ENCODE measurements at places on chromosomes 2 and 18.
A peak's percentile ranks its signal among the peaks of the same experiment; 100 is the strongest.

GRCh38 chr18:48862132-48862531 lies 88.6 kb downstream of the SMAD7 start:
- peaks cover 22% of the 10 kb centered on the region for H3K36me3 ChIP-seq
- H3K27ac ChIP-seq: peak overlapping the region; percentile 60
- H3K4me3 ChIP-seq: peak overlapping the region; percentile 38
- H3K27me3 ChIP-seq: peaks cover 3% of the 10 kb centered on the region
- DNase-seq: no peak

DNA sequence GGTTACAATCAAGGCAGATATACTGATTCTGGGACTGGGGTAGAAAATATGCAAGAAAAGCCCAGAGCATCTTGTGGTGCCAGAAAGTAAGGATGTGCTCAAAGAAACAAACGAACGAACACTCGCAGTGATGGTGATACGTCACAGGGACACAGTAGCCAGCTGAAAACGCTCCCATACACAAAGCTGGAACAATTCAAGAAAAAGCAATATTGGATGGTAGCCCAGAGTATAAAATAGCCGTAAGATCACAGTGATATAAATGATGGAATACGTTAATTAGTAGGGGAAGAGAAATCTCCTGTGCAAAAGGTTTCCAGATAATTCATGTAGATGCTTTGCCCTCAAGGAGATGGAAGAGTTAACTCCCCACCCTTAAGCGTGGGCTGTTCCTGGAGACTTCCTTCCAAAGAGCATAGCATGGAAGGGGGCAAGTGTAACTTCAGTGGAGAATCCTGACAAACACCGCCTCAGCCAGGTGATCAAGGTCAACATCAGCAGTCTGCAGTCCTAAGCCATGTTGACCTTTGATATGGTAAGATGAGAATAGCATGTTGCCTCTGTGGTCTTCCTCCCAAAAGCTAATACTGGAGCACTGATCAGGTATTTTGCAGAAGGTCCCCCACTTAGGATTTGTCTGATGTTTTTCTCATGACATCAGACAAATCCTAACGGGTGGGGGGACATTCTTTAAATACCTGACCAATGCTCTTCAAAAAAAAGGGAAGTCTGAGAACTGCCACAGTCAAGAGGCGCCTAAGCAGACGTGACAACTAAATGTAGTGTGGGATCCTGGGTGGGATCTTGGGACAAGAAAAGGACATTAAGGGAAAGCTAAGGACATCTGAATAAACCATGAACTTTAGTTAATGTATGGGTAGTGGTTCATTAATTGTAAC lies 99.0 kb downstream of the NCK2 start:
- peaks cover 21% of the 10 kb centered on the region for H3K36me3 ChIP-seq
- peaks cover 2% of the 10 kb centered on the region for H3K27me3 ChIP-seq
- DNase-seq: no peak

- H3K4me3 ChIP-seq: no peak overlapping the region
- peaks cover 52% of the 10 kb centered on the region for H3K36me3 ChIP-seq
- H3K27me3 ChIP-seq: peaks cover 7% of the 10 kb centered on the region
- H3K27ac ChIP-seq: no peak overlapping the region
Measured at GRCh38 chr2:231318954-231319353, 76.6 kb upstream of the B3GNT7 start.

DNA sequence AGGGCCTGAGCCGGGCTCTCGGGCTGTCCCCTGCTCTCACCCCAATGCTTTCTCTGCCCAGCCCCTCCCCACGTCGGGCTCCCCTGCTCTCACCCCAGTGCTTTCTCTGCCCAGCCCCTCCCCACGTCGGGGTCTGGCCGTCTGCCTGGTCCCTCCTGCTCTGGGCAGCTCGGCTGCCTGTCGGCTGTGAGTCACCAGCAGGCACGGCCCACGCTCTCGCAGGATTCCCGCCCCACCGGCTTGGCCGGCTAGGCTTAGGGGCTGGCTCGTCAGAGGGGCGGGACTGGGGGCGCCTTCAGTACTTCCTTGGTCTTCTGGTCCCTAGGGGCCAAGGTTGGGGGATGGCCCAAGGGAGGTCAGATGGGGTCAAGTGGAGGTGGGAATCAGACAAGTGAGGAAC lies 3.3 kb downstream of the BOK start:
- H3K27me3 ChIP-seq: peaks cover 28% of the 10 kb centered on the region
- no peak overlapping the region for H3K27ac ChIP-seq
- DNase-seq: no peak
- peaks cover 19% of the 10 kb centered on the region for H3K4me1 ChIP-seq
- no peak overlapping the region for H3K4me3 ChIP-seq
- peaks cover 3% of the 10 kb centered on the region for H3K36me3 ChIP-seq

- no peaks in the 10 kb centered on the region for H3K36me3 ChIP-seq
- H3K27me3 ChIP-seq: peaks cover 8% of the 10 kb centered on the region
- no peak for DNase-seq
- no peak overlapping the region for H3K27ac ChIP-seq
Measured at GRCh38 chr2:26241928-26242436, 2.5 kb downstream of the HADHA start.

- H3K36me3 ChIP-seq: peaks cover 45% of the 10 kb centered on the region
- H3K4me3 ChIP-seq: no peak overlapping the region
- DNase-seq: no peak
- peaks cover 21% of the 10 kb centered on the region for H3K4me1 ChIP-seq
Measured at GRCh38 chr18:55240978-55241377, 281.7 kb upstream of the CCDC68 start.

GRCh38 chr2:18527822-18528221 lies 32.6 kb downstream of the RDH14 start:
- no peaks in the 10 kb centered on the region for H3K36me3 ChIP-seq
- no peak overlapping the region for H3K4me3 ChIP-seq
- no peak overlapping the region for H3K27ac ChIP-seq
- peaks cover 6% of the 10 kb centered on the region for H3K27me3 ChIP-seq
- peaks cover 5% of the 10 kb centered on the region for H3K4me1 ChIP-seq
- DNase-seq: no peak

DNA sequence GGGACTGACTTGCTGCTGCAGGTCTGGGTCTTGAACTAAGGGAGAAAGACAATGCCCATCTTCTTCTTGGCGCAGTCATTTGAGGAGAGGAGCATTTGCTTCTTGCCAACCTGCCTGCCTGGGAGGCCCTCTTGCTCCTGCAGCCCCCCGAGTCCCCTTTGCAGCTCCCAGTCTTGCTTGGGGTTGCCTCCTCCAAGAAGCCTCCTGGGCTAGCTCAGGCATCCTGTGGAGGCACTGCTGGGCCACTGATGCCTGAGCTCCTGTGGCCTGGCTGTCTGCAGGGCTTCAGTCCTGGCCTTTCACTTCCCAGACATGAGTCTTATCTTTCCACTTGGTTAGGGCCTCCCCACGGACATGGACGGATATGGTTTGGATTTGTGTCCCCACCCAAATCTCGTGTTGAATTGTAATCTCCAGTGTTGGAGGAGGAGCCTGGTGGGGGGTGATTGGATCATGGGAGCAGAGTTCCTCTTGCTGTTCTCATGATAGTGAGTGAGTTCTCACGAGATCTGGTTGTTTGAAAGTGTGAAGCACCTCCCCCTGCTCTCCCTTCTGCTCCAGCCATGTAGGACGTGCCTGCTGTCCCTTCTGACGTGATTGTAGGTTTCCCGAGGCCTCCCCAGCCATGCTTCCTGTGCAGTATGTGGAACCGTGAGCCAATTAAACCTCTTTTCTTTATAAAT lies 17.3 kb downstream of the HPCAL1 start:
- DNase-seq: no peak
- no peaks in the 10 kb centered on the region for H3K4me1 ChIP-seq
- H3K27me3 ChIP-seq: peaks cover 6% of the 10 kb centered on the region

GRCh38 chr18:54557958-54558357 lies 33.1 kb upstream of the DYNAP start:
- no peak overlapping the region for H3K4me3 ChIP-seq
- H3K36me3 ChIP-seq: peaks cover 6% of the 10 kb centered on the region
- peaks cover 3% of the 10 kb centered on the region for H3K27me3 ChIP-seq
- H3K27ac ChIP-seq: no peak overlapping the region

- H3K4me1 ChIP-seq: peaks cover 24% of the 10 kb centered on the region
- H3K27ac ChIP-seq: peak overlapping the region; percentile 99
- peak overlapping the region; percentile 89 for H3K4me3 ChIP-seq
- peak; percentile 56 for DNase-seq
Measured at GRCh38 chr2:218396688-218397462, 2.8 kb upstream of the CTDSP1 start.

GRCh38 chr2:15557887-15558311 lies 3.2 kb downstream of the NBAS start:
- H3K27me3 ChIP-seq: no peaks in the 10 kb centered on the region
- H3K4me3 ChIP-seq: peak overlapping the region; percentile 65
- peak overlapping the region; percentile 31 for H3K27ac ChIP-seq
- H3K36me3 ChIP-seq: peaks cover 31% of the 10 kb centered on the region
- no peak for DNase-seq

- no peak overlapping the region for H3K27ac ChIP-seq
- peaks cover 4% of the 10 kb centered on the region for H3K27me3 ChIP-seq
- DNase-seq: no peak
- H3K36me3 ChIP-seq: no peaks in the 10 kb centered on the region
- H3K4me3 ChIP-seq: no peak overlapping the region
Measured at GRCh38 chr2:143617803-143618415, 488.7 kb downstream of the ARHGAP15 start.

- peaks cover 2% of the 10 kb centered on the region for H3K27me3 ChIP-seq
- H3K4me3 ChIP-seq: no peak overlapping the region
- peaks cover 7% of the 10 kb centered on the region for H3K4me1 ChIP-seq
- peak overlapping the region; percentile 20 for H3K27ac ChIP-seq
- DNase-seq: no peak
- peaks cover 54% of the 10 kb centered on the region for H3K36me3 ChIP-seq
Measured at GRCh38 chr2:98492441-98492840, 47.8 kb downstream of the INPP4A start.

GRCh38 chr2:40123326-40123725 lies 328.6 kb downstream of the SLC8A1 start:
- no peaks in the 10 kb centered on the region for H3K27me3 ChIP-seq
- H3K27ac ChIP-seq: no peak overlapping the region
- DNase-seq: no peak
- no peak overlapping the region for H3K4me3 ChIP-seq
- H3K4me1 ChIP-seq: no peaks in the 10 kb centered on the region
- H3K36me3 ChIP-seq: no peaks in the 10 kb centered on the region

DNA sequence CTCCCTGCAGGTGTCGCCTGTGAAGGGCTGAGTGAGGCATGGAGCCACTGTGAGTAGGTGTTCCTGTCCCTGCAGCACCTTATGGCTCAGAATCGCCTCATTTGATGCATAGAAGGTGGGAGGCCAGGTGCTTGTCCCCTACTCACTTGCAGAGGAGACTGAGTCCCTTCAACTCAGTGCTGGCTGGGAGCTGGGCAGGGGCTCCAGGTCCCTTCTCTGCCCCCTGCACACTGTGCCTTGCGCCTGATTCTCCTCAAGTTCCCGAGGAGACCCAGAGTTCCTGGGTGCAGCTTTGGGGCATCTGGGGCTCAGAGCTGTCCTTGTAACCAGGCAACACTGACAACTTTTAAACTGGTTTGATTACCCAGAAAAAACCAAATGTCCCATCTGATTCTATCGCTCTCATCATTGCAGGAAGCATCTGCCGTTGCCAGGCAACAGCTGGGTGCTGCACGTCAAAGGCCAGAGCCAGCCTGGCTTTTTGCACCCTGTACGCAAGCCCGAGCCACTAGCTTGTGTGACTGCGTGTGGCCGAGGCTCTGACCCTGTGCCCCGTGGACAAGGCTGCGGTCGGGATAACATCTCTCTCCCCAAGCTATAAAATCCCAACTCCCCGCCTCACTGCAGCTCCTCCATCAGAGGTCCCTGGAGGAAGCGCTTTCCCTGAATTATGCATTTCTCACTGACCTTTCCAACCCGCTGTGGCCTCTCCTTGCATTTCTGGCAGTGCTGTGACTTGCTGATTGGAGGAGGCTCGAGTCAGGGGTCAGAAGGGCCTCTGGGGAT lies 130.8 kb upstream of the HDAC4 start:
- peaks cover 52% of the 10 kb centered on the region for H3K4me1 ChIP-seq
- peak; percentile 73 for DNase-seq
- H3K36me3 ChIP-seq: peaks cover 6% of the 10 kb centered on the region

- H3K36me3 ChIP-seq: no peaks in the 10 kb centered on the region
- H3K4me3 ChIP-seq: no peak overlapping the region
- H3K27me3 ChIP-seq: peaks cover 6% of the 10 kb centered on the region
- H3K4me1 ChIP-seq: no peaks in the 10 kb centered on the region
Measured at GRCh38 chr2:69456950-69457445, 19.8 kb upstream of the NFU1 start.

GRCh38 chr2:3646446-3646845 lies 11.6 kb upstream of the ALLC start:
- no peaks in the 10 kb centered on the region for H3K36me3 ChIP-seq
- no peak overlapping the region for H3K27ac ChIP-seq
- H3K27me3 ChIP-seq: peaks cover 19% of the 10 kb centered on the region
- DNase-seq: no peak
- no peak overlapping the region for H3K4me3 ChIP-seq

DNA sequence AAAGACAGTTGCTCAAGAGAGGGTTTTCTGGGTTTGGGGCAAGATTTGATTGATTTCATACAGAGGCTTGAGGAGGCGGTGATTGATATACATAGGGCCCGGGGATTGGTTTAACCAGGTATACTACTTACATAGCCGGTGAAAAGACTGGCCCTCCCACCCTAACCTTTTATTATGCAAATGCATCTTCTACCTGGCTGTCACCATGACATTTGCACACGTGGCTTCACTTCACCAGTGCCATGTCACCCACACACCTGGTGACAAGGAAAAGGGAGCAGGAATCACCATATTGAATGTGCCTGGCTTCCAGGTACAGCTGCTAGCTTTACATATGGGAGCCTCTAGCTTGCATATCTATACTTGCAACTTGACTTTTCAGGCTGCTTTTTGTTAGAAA lies 9.7 kb downstream of the ERMN start:
- H3K27ac ChIP-seq: no peak overlapping the region
- H3K27me3 ChIP-seq: no peaks in the 10 kb centered on the region
- H3K4me1 ChIP-seq: no peaks in the 10 kb centered on the region
- no peaks in the 10 kb centered on the region for H3K36me3 ChIP-seq

DNA sequence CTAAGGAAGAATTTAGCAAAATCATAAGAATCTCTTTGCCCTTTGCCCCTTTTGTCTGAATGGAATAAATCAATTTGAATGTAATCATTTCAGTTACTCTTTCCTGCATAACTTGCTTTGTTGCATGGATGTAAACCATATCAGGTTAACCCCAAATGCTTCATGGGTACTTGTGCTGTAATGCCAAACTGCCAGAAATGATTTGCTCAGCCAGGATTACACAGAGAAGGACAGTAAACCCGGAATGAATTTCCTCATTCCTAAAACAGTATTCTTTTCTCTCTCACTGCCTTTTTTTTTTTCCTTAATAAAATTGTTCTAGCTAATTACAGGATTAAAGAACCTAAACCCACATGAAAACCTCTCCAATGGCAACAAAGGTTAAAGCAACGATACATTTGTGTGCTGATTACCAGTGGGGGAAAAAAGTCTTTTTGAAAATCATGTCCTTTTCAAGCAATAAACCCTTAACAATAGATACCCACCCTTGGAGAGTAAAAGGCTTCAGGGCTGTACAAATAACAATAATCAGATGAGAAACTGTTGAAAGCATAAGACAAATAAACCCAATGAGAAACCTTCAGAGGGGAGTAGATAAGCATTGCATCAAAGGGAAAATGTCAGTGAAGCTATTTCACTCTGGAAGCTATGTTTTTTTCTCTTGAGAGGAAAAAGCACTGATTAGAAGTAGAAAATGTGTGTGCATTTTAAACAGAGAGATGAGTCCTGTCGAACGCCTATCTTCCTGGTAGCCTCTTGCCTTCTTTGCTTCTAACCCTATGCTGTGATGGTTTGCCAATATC lies 275.3 kb downstream of the CDH2 start:
- peaks cover 15% of the 10 kb centered on the region for H3K4me1 ChIP-seq
- no peak for DNase-seq
- H3K36me3 ChIP-seq: peaks cover 28% of the 10 kb centered on the region
- no peak overlapping the region for H3K4me3 ChIP-seq

Measured in nephron progenitor cell (in vitro differentiated cells).